GM23248 (cell line): ENCODE measurements at places on chromosomes 11 and 22. TPM values are rescaled to one million over a fixed set of nuclear protein-coding genes. Genes with fewer than 3 reads are reported as not detected.

Gene CYB5R2
- total RNA-seq = 6.2 and 11.5 TPM in 2 replicates

- H3K36me3 ChIP-seq = no peaks in the 10 kb centered on the region
- no peaks in the 10 kb centered on the region for H3K4me1 ChIP-seq
- H3K27ac ChIP-seq = no peak overlapping the region
- peak; percentile 16 for DNase-seq
Observed at GRCh38 chr11:32400196-32400595, 35.1 kb downstream of the WT1 start.

DNA sequence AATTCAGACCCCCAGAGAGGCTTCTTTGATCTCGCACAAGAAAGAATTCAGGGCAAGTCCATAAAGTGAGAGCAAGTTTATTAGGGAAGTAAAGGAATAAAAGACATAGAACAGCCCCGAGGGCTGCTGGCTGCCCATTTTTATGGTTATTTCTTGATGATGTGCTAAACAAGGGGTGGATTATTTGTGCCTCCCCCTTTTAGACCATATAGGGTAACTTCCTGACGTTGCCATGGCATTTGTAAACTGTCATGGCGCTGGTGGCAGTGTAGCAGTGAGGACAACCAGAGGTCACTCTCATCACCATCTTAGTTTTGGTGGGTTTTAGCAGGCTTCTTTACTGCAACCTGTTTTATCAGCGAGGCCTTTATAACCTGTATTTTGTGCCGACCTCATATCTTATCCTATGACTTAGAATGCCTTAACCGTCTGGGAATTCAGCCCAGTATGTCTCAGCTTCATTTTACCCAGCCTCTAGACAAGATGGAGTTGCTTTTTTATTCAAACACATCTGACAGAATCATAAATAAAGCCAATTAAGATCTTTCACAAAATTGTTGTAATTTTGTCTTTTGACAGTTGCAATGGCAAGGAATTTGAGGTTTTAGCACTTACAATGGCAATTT lies 7.6 kb downstream of the DDIAS start:
- no peak overlapping the region for H3K4me3 ChIP-seq
- H3K36me3 ChIP-seq = no peaks in the 10 kb centered on the region
- no peak for DNase-seq
- H3K4me1 ChIP-seq = peaks cover 10% of the 10 kb centered on the region; the same call in 1 of the 2 replicates

Gene C11orf42
- total RNA-seq = not detected in 2 replicates

- peaks cover 5% of the 10 kb centered on the region; the same call in 1 of the 2 replicates for H3K36me3 ChIP-seq
- peaks cover 6% of the 10 kb centered on the region; the same call in 1 of the 2 replicates for H3K4me1 ChIP-seq
- H3K27ac ChIP-seq = no peak overlapping the region
Observed at GRCh38 chr22:26743149-26743548, 85.8 kb downstream of the MIAT start.

DNA sequence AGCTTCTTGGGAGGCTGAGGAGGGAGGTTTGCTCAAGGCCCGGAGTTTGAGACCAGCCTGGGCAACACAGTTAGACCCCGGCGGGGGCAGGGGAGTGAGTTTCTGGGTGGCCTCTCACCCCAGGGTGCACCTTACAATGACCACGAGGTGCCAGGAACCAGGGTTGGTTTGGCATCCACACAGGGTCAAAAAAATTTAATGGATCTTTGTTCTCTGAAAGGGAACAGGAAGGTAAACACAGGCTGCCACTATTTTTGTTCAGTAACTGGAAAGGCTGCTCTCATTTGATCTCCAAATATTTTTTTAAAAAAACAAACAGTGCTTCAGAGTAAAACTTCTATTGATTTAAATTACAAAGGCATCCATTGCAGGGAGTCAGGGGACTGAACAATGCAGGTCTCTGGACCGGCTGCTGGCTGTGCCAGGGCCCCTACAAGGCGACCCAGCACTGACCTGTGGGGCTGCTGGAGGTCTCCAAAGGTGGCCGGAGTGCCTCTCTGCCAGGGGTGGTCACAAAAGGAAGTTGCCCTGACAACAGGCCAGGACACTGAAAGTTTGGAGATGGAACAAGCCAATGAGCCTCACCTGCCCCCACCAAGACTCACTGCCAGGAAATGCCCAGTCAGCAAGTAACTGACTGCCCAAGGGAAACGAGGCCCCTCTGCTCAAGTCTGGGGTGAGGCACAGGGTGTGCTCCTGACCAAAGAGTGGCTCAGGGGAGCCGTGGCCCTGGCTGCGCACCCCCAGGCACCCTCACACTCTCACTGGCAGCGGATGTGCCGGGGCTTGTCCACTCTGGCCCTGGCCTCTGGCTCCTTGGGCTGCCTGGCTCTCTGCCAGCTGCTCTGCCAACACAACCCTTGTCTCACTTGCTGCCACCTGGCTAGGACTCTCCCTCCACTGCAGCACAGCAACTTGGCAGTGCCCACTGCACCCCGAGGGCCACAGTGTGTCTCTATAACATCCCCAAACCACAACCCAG lies 51.8 kb downstream of the ARFGAP3 start:
- no peak overlapping the region for H3K4me3 ChIP-seq
- DNase-seq = no peak
- H3K27ac ChIP-seq = no peak overlapping the region
- H3K4me1 ChIP-seq = no peaks in the 10 kb centered on the region
- H3K27me3 ChIP-seq = no peaks in the 10 kb centered on the region

- no peak overlapping the region for H3K4me3 ChIP-seq
- peaks cover 60% of the 10 kb centered on the region for H3K4me1 ChIP-seq
- DNase-seq = no peak
- no peaks in the 10 kb centered on the region for H3K36me3 ChIP-seq
Observed at GRCh38 chr11:10388101-10388500, 67.0 kb upstream of the AMPD3 start.

DNA sequence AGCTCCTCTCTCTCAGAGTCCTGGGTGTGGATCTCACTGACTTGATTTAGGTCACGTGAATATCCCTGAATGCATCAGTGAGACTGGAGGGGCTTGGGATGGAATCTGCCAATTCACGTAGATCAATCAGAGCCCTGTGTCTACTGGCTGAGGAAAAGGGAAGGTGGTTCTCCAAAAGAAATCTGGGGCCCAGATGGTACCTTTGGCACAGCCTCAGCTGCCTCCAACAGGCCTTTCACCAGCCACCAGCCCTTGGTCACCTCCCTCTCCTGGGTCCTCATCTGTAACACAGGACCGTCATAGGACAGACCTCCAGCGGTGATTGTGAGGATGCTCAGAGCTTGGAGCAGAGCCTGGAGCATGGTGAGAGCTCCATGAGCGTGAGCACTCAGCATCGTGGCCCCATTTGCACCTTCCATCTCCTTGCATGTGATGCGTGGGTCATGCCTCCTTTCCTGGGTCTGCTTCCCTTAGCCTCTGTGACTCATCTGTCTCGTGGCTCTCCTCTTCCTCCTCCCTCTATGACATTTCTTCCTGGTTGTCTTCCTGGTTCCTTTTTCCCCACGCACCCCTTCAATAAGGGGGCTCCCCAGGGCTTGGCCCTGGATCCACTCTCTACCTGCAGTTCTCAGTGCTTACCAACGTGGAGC lies 7.5 kb upstream of the MIEF1 start:
- DNase-seq = peak; percentile 40
- peaks cover 10% of the 10 kb centered on the region for H3K4me1 ChIP-seq
- no peaks in the 10 kb centered on the region for H3K27me3 ChIP-seq
- no peaks in the 10 kb centered on the region for H3K36me3 ChIP-seq

DNA sequence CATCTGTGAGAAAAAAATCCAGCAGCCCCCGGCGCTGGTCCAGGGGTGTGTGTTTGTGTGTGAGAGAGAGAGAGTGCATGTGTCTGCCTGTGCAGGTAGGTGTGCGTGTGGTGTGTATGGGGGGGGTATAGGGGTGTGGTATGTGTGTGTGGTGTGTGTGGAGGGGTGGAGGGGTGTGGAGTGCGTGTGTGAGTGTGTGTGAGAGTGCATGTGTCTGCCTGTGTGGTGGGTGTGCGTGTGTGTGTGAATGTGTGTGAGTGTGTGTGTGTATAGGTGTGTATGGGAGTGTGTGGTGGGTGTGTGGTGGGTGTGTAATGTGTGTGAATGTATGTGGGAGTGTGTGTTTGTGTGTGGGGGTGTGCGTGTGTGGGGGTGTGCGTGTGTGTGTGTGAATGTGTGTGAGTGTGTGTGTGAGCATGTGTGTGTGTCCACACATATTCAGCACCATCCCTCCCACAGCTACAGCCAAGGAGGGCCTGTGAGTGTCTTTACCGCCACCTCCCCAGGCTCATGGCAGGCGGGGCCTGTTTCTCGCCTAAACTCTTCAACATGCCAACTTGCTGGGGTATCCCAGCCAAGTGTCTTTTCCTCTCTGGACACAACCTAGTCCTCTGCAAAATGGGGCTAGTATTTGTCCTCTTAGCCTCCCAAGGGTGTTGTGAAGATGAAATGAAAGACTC lies 11.9 kb downstream of the LMO1 start:
- no peak overlapping the region for H3K27ac ChIP-seq
- no peak overlapping the region for H3K4me3 ChIP-seq
- DNase-seq = no peak
- no peaks in the 10 kb centered on the region for H3K36me3 ChIP-seq

DNA sequence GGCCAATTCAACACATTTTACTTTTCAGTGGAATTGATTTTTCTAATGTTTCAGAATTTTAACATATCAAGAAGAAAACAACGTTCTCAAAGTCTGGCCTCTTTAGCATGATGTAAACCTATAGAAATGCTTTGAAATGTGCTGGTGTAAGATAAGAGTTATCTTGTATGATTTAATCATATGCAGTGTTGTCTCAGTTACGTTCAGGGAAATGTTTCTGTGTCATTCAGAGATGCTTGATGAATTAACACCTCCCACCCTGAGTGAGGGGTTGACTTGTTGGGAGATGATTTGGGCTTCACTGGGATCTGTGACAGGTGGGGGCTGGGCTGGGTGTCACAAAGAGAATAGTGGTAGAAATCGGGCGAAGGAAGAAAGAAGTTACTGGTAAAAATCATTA lies 15.7 kb upstream of the MYO18B start:
- H3K27me3 ChIP-seq = 0 out of 2 replicates have a peak, but pooled peaks cover 3% of the 10 kb centered on the region
- H3K36me3 ChIP-seq = no peaks in the 10 kb centered on the region
- no peaks in the 10 kb centered on the region for H3K4me1 ChIP-seq

Gene MAP6
- 5.2 and 9.9 TPM in 2 replicates for total RNA-seq

- no peaks in the 10 kb centered on the region for H3K27me3 ChIP-seq
- H3K36me3 ChIP-seq = no peaks in the 10 kb centered on the region
- no peak overlapping the region for H3K4me3 ChIP-seq
- no peaks in the 10 kb centered on the region for H3K4me1 ChIP-seq
Observed at GRCh38 chr11:91860661-91861060, 364.0 kb upstream of the FAT3 start.

Gene GPHA2
- not detected in 2 replicates for total RNA-seq

Gene RCOR2
- 0.89 and 1.8 TPM in 2 replicates for total RNA-seq

DNA sequence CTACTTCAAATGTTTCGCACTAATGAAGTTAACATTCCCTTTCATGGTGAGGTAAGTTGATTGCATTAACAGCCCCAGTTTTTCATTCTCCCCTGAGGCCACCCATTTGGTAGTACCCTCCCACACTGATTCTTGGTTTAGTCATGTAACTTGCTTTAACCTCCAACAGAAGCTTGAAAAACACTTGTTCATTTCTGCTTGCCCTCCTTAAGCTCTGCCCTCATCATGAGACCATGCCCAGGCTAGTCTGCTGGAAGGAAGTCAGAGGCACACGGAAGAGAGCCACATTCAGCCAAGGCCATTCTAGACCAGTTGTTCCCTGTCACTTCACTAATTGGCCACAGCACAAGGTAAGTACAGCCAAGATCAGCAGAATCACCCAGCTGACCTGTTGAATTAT lies 50.7 kb upstream of the CD44 start:
- no peaks in the 10 kb centered on the region for H3K36me3 ChIP-seq
- no peak overlapping the region for H3K4me3 ChIP-seq
- H3K4me1 ChIP-seq = peaks cover 25% of the 10 kb centered on the region
- peak; percentile 20 for DNase-seq
- no peaks in the 10 kb centered on the region for H3K27me3 ChIP-seq

GRCh38 chr11:16121853-16122252 lies 234.5 kb downstream of the SOX6 start:
- H3K4me3 ChIP-seq = no peak overlapping the region
- H3K27me3 ChIP-seq = no peaks in the 10 kb centered on the region; the same call in 1 of the 2 replicates
- DNase-seq = no peak
- H3K27ac ChIP-seq = no peak overlapping the region
- no peaks in the 10 kb centered on the region for H3K4me1 ChIP-seq

GRCh38 chr11:1538153-1538552 lies 33.9 kb downstream of the DUSP8 start:
- H3K4me3 ChIP-seq = no peak overlapping the region
- peaks cover 3% of the 10 kb centered on the region; the same call in 1 of the 2 replicates for H3K4me1 ChIP-seq
- peaks cover 13% of the 10 kb centered on the region; the same call in 1 of the 2 replicates for H3K27me3 ChIP-seq

Gene TRIM49
- total RNA-seq = not detected in 2 replicates

- DNase-seq = no peak
- 0 out of 2 replicates have a peak, but pooled peaks cover 2% of the 10 kb centered on the region for H3K36me3 ChIP-seq
- no peak overlapping the region for H3K27ac ChIP-seq
- no peaks in the 10 kb centered on the region for H3K27me3 ChIP-seq
- H3K4me3 ChIP-seq = no peak overlapping the region
- peaks cover 7% of the 10 kb centered on the region; the same call in 1 of the 2 replicates for H3K4me1 ChIP-seq
Observed at GRCh38 chr11:108847298-108847990, 182.6 kb downstream of the DDX10 start.

Gene CNIH2
- total RNA-seq = 1.4 TPM in 1 of 2 replicates, not detected in the other

- no peaks in the 10 kb centered on the region for H3K27me3 ChIP-seq
- DNase-seq = peak; percentile 43
- H3K36me3 ChIP-seq = peaks cover 4% of the 10 kb centered on the region; the same call in 1 of the 2 replicates
- no peak overlapping the region for H3K4me3 ChIP-seq
- peaks cover 27% of the 10 kb centered on the region for H3K4me1 ChIP-seq
Observed at GRCh38 chr22:44091021-44091721, 67.1 kb downstream of the PARVB start.

Gene SPI1
- total RNA-seq = not detected in 2 replicates

GRCh38 chr11:1633864-1634263 lies 4.3 kb downstream of the KRTAP5-5 start:
- peaks cover 67% of the 10 kb centered on the region for H3K27me3 ChIP-seq
- H3K4me3 ChIP-seq = no peak overlapping the region
- no peak for DNase-seq
- H3K4me1 ChIP-seq = no peaks in the 10 kb centered on the region
- no peaks in the 10 kb centered on the region for H3K36me3 ChIP-seq

Gene CASP5
- not detected in 2 replicates for total RNA-seq

GRCh38 chr11:79274636-79275331 lies 166.0 kb downstream of the TENM4 start:
- no peaks in the 10 kb centered on the region for H3K36me3 ChIP-seq
- no peak overlapping the region for H3K27ac ChIP-seq
- H3K4me1 ChIP-seq = 0 out of 2 replicates have a peak, but pooled peaks cover 3% of the 10 kb centered on the region
- 0 out of 2 replicates have a peak, but pooled peaks cover 13% of the 10 kb centered on the region for H3K27me3 ChIP-seq

Gene IFITM10
- 1.6 and 67.4 TPM in 2 replicates for total RNA-seq
